Midbrain (tissue), 1 donor: ENCODE measurements at places on chromosomes 4 and X.

DNA sequence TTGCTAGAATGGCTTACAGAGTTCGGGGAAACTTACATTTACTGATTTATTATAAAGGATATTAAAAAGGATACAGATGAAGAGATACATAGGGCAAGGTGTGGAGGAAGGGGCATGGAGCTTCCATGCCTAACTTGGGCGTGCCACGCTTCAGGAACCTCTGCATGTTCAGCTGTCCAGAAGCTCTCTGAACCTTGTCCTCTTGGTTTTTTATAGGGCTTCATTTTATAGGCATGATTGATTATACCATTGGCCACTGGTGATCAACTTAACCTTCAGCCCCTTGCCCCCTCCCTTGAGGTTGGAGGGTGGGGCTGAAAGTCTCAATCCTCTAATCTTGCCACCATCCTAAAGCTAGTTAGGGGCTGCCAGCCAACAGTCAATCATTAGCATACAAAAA is 10.7 kb downstream of the SMAD1 start:
- DNase-seq: no peak

DNA sequence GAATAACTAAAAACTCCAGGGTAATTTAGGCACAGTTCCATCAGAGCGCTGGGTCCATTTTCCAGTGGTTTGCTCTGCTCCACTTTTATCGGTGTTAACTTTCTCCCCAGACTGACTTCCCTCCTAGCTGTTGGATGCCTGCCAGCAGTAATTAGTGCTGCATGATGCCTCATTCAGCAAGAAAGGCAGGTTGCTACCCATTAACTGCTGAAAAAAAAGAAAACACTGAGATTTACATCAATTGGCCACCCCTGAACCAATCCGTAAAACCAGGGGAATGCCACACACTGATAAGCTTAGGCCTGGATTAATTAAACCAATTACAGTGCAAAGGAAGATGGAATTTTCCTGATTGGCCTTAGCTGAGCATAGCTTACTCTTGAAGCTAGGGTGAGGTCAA is 182.4 kb upstream of the CXXC4 start:
- no peak for DNase-seq

DNA sequence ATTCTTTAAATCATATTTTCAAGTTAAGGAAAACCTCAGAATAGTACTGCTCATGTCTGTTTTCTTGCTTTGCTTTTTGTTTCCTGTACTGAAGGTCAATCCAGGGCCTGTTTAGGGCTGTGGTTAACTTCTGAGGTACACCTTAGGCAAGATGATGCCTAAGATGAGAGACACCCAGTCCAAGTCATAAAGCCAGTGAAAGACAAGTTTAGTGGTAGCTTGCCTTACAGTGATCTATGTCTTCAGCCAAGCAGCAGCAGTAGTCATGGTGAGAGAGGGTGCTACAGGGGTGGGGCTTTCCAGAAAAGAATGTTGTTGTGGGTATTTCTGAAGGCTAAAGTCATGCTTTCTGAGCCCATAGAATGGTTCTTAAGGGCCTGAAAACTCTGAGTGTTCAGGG is 173.7 kb downstream of the VSIG4 start:
- DNase-seq: no peak

GRCh38 chr4:13918110-13918509 is 290.6 kb upstream of the BOD1L1 start:
- no peak for DNase-seq

GRCh38 chr4:150828159-150828558 is 186.9 kb downstream of the LRBA start:
- no peak for DNase-seq

DNA sequence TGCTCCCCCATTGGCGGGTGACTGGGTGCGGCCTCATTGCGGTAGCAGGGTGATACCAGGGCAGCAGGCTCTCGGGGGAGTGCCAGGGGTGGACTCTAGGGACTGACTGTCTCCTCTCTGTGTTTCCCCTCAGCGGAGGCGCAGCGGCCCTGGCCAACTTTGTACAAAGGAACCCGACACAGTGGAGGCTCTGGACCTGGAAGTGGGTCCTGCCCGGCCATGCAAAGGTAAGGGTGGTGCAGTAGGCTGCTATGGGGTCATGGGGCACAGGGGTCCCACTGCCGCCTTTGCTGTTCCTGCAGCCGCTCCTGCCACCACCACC is 16.3 kb downstream of the SULT1B1 start:
- DNase-seq: no peak

DNA sequence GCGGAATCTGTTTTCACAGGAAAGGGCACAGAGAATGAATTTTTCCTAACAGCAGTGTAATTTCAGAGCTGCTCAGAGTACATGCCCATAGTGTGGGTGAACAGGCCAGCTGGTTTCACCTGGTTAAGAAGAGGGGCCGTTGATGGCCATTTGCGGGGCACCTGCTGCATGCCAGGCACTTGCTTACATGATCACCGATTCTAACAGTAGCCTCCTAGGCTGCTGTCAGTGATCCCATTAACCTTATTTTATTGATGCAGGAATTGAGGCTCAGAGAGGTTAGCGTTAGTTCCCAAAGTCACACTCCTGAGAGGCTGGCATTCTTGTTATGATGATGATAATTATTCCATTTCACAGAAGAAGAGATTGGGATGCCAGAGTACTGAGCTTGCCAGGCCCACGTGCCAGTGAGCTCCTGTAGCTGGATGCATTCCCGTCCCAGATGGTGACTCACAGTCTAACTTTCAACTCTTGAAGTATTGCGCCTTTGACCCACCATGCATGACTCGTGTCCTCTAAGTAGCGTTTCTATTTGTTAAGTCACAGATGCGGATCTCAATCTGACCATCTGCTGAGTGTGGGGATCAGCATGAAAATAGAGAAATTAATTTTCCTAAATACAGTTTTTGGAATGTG is 76.5 kb downstream of the PSAPL1 start:
- DNase-seq: no peak

DNA sequence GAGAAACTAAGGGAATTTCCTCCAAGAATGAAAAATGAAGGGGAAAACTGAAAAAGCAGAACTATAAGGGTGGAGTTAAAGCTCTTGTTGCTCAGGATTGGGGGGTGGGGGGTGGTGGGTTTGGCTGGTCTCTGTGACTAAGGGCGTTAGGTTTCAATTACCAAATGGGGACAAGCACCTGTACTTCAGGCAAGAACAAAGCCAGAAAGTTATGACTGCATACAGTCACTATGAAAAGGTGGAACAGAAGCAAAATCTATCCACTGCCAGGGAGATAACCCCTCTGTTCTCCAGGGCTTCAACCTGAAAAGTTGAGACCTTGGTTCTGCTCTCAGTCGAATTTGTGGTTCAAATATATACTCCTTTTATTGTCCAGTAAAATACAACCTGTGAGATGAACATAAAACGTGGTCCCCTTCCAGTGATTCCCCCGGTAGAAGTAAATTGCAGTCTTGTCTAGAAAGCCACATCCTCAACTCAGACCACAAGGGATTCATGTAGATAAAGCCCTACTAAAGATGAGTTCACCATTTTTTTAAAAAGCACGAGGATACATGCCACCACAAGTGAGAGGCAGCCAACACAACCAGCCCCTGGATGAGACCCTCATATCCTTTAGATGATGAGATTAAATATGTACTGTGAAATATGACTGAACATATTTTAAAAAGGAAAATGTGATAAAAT is 257.1 kb upstream of the RPS6KA3 start:
- no peak for DNase-seq

- DNase-seq: no peak
These were observed 5.0 kb upstream of the NSD2 start for GRCh38 chr4:1866189-1866661.

DNA sequence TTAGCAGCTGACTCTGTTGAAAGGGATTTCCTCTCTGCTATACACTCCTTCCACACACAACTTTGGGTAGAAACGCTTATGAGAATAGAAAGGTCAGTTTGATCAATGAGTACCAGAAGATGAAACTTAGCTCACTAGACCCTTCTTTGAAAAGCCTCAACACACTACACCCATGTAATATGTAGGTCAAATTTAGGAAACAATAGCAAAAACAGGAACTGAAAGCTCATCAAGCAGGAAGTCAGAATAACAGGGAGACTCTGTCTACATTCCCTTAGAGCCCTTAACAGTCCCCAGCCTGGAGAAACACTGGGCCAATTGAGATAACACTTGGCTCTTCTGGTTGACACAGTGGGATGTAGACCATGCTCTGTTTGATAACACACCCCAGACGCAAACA is 30.7 kb downstream of the SRPX2 start:
- DNase-seq: no peak

DNA sequence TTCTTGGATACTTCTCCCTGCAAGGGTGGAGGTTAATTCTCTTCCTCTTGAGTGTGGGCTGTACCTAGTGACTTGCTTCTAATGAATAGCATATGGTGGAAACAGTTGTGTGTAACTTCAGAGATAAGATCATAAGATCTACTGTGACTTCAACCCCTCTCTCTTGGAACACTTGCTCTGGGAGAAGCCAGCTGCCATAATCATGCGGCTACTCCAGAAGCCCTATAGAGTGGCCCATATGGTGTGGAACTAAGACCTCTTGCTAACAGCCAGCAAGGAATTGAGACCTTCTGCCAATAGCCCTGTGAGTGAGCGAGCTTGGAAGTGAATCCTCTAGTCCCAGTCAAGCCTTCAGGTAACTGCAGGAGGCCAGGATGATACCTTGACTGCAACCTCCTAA is 81.1 kb downstream of the RBMX2 start:
- no peak for DNase-seq

GRCh38 chrX:9627922-9628321 is 137.7 kb downstream of the GPR143 start:
- DNase-seq: no peak

DNA sequence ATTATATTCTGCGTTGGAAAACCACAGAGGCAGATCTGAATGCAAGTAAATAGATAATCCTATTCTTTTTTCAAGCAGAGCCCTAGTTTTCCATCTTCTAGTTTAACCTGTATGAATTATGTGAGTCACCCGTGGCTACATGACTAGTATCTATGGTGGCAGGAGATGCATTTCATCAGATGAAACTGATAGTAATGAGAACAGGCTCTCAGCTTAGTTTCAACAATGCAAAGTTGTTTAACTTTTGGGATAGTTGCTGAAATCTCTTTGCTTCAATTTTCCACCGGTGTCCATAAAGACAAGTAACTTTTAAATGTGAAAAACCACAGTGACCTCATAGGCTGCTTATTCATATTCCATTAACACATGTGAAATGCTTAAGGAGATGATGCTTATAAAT is 1317.4 kb upstream of the TENM3 start:
- no peak for DNase-seq

DNA sequence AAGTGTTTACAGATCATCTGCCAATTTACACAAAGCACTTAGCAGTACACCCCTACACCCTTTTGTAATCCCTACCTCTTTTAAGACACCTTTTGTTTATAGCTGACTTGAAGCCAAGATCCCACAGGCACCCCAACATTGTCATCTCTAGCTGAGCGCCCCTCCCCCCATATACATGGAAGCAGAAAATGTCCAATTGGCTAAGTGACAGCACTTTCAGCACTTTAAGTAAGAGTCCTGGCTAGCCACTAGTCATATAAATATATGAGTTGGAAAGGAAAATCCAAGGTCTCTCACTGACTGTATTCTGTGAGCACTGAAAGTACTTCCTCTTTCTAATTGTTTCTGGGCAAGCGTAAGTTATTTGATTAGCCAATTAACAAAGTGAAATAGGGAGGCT is 108.2 kb downstream of the NSUN7 start:
- no peak for DNase-seq

DNA sequence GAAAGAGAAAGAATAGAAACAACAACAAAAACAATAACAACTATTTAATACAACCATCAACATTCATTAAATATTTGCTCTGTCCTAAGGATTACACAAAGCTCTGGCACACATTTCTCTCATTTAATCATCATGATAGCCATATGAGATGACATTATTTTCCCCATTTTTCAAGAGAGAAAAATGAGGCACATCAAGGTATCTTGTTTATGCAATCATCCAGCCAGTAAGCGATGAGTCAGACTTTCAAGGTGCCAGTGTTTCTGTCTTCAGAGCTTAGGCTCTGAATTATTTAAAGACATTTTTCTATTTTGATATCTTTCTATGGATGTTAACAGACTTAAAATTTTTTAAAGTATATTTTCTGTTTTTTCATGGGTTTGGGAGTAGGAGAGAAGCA is 541.8 kb upstream of the SMIM31 start:
- DNase-seq: no peak

DNA sequence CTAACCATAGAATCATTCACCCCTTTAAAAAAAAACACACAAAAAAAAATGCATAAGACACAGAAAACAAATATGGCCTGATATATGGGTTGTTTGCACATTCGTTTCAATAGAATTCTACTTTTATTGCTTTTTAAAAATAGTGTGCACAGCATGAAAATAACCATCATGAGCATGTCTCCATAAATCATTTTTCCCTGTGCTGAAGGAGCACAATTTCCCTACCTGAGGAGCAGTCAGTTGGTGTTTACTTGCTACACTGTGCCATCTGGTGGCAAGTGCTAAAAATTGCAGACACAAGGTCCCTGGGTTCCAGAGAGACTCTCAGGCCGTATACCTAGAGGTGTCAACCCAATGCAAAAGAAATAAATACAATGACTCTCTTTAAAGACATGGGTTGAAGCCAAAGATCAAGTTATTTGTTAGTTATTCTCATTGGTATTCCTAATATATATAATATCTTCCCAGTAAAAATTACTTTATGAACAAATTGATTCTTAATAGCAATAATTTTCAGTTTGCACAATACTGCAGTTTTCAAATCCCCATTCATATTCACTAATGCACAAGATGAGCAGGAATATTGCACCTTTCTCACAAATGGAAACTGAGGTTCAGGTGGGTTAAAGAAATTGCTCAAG is 551.4 kb downstream of the IQCM start:
- DNase-seq: no peak

- DNase-seq: no peak
These were observed 626.7 kb upstream of the FRG1 start for GRCh38 chr4:189313861-189314513.

- no peak for DNase-seq
These were observed 287.7 kb downstream of the STIM2 start for GRCh38 chr4:27148211-27148895.

GRCh38 chrX:133248177-133248576 is 30.0 kb upstream of the TFDP3 start:
- no peak for DNase-seq
